ENCODE measurements at places on chromosomes 7 and 10. TPM values are rescaled to one million over a fixed set of nuclear protein-coding genes. Genes with fewer than 3 reads are reported as not detected.

GRCh38 chr10:26622891-26623290 is 74.6 kb upstream of the PDSS1 start:
- DNase-seq: no peak

- DNase-seq: no peak
Measured at GRCh38 chr7:107726356-107727130, 17.4 kb upstream of the CBLL1 start.

DNA sequence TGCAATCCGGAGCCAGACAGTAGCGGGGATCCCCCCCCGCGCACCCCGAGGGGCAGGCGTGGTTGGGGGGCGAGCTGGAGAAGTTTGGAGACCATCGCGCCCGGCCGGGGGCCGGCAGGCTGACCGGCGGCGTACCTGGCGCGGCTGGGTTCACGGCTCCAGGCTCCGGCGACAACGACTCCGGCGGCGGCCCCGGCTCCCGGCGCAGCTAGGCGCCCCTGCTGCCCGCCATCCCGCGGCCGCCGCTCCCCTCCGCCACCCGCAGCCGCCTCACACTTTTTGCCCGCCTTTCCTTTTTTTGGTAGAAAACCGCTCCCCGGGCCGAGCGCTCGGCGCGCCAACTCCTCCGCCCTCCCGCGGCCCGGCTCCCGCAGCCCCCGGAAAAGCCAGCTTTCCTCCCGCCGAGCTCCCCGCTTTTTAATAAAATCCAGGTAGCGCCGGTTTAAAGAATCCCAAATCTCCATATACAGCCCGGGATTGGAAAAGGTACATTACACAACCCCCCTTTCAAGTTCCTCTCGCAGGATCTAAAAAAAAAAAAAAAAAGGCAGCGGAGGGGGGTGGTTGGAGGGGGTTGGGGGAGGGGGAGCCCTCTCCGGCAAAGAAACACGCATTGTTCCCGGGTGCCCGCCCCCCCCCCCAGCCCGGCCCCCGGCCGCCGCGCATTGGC is at the start of gene TNRC18:
Gene TNRC18 (minus strand): TSS at position 529 of the 670 bp plus-strand sequence. CDS start 2,588 bp downstream, outside the sequence.
- DNase-seq: no peak

DNA sequence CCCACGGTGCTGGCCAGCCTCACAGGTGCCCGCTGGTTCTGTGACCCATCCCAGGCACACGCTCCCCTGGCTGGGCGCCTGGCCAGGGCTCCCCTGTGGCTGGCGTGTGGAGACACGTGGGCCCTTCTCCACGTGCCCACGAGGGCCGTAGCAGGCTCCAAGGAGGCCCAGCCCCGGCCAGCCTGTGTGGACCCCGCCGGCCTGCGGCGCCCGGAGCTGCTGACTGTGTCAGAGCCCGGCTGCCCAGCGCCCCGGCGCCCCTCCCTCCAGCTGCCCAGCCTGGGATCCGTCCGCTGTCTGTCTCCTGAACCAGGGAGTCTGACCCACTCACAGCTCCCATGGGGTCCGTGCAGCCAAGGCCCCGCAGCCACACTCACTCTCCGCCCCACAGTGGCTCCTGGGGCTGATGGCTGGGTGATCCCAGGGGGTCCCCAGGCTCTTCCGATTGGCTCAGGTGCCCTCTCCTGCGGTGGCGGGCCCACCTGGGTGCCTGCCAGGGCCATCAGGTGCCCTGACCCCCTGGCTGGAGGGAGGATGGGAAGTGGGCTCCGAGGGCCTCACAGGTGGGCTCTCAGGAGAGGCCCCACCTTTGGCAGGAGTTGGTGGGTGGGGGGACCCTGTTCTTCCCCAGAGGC is 9.6 kb downstream of the TMEM184A start:
- DNase-seq: no peak

GRCh38 chr10:16184096-16184597 is 252.7 kb upstream of the PTER start:
- no peak for DNase-seq

DNA sequence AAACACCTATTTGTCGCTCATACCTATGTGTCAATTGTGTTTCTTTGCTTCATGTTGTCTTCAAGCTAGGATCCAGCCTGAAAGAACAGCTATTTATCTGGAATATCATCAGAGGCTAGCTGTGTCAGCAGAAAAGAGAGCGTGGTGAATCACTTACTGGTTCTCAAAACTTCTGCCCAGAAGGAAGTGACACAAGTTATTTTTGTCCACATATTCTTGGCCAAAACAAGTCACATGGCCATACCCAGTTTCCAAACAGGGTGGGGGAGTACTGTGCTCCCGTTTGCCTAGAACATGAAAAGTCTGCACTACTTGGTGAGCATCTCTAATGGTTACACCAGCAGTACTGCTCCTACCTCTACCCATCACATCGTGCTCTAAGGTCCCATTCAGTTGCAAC is 160.9 kb upstream of the CSTF2T start:
- peak; percentile 40 for DNase-seq

GRCh38 chr7:31763548-31763947 is 76.5 kb downstream of the PPP1R17 start:
- DNase-seq: no peak

DNA sequence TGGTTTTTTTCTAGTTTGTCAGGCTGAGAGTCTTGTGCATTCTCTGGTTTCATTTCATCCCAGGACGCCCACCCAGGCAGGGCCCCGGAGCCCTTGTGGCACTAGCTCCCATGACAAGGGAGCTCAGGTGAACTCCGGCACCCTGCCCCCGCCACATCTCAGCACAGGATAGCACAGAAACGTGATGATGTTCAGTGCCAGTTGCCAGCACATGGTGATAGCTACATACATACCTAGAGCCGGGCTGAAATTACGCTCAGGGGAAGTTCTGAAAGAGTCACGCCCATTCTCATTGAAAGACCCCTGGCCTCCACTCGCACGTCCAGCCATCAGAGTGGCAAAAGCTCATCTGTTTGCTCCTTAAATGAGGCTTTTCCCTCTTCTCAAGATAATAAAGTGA is 273.7 kb downstream of the PTPRN2 start:
- DNase-seq: no peak

DNA sequence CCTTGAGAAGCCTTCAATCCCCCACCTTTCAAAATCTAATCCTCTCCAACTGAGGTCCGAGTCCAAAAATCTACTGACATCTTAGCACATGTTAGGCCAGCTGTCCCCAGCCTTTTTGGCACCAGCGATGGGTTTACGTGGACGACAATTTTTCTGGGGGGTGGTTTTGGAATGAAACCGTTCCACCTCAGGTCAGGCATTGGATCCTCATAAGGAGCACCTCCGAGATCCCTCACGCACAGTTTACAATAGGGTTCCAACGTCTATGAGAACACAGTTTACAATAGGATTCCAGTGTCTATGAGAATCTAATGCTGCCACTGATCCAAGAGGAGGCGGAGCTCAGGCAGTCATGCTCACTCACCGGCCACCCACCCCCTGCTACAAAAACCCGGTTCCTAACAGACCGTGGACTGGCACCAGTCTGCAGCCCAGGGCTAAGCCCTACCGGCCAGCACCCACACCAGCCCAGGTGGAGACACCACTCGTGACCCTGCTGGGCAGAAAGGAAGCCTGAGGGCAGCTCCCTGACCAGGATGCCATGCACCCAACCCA is 107.6 kb downstream of the DIP2C start:
- no peak for DNase-seq

GRCh38 chr10:62655337-62655994 is 149.1 kb upstream of the ADO start:
- DNase-seq: no peak

DNA sequence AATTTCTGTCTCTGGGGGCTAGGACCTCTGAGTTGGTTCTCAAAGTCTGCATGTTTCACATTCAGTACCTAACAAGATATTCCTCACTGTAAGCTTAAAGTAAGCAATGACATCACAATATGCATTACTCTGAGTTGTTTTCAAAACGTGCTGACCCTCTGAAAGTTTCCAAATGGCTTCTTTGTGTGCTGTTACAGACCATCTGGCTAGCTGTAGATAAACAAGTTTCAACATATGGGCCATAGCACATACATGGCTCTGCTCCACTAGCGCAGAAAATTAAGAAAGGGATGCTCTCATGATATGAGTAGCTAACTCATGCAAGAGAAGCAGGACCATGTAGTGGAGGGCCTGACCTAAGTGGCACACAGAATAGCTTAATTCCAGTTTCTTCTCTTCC is 119.0 kb downstream of the HTR7 start:
- no peak for DNase-seq

DNA sequence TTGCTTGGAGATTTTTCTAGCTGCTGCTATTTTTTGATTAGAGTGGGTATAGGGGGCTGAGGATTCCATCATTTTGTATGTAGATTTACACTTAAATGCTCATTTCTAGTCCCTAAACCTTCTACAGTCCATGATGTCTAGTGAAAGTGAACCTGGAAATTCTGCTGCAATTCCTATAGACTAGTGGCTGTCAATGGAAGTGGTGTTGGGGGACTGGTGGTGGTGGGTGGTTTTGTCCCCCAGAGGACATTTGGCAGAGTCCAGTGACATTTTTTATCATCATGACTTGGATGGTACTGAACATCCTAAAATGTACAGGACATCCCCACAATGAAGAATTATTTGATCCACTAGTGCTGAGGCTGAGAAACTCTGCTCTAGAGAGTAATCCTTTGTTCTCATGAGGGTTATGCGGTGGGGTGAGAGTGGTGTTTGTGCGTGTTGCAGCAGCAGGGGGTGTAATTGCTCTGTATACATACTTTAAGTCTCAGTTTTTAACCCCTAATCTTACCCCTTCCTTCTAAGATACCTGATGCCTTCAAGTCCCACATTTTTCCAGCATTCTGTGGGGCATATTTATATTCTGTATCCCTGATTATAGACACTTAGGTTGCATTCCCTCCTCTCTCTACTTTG is 35.0 kb downstream of the KIF11 start:
- DNase-seq: peak; percentile 24

- DNase-seq: no peak
Measured at GRCh38 chr10:14385596-14386593, 55.2 kb upstream of the FRMD4A start.

DNA sequence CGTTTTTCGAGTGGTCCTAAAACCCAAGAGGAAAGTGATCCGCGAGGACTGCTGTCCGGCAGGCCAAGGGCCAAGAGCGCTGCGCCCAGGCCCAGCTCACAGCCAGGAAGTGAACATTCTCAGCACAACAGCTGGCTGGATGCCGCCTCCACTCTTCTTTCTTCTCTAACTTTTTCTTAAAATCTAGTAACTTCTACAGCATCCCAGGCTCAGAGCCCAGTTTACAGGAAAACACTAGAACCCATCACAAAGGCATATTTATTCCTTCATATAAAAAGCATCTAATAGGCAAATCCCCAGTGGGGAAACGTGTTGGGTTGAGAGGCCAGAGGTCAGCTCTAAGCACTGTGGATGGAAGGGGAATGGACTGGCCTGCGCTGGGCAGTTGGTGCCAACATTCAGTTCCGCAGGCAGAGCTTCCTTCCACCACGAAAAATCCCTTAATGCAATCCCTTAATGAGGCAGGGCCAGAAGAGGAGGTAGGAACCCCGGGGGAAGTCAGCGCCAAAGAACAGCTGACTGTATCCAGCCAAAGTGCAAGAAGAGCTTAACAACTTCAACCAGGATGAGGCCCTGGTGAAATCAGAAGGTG is 74.8 kb downstream of the ZRANB1 start:
- no peak for DNase-seq

DNA sequence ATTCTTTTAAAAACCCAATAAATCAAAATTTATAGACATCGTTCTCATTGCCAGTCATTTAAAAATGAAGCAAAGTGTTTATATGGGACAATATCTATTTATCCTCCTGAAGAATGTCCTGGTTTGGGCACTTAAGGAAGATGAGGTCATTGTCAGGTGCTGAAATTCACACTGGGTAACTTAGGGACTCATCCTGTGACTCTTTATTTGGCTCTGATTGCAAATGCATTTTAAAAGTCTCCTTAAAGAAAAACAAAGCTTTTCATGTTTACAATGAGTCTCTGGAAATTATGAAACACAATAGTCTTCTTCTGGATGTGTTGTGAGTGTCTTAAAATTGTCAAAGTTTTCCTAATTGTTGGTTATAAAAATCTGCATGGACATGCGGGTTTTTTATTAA is 69.5 kb upstream of the GPR158 start:
- DNase-seq: no peak

DNA sequence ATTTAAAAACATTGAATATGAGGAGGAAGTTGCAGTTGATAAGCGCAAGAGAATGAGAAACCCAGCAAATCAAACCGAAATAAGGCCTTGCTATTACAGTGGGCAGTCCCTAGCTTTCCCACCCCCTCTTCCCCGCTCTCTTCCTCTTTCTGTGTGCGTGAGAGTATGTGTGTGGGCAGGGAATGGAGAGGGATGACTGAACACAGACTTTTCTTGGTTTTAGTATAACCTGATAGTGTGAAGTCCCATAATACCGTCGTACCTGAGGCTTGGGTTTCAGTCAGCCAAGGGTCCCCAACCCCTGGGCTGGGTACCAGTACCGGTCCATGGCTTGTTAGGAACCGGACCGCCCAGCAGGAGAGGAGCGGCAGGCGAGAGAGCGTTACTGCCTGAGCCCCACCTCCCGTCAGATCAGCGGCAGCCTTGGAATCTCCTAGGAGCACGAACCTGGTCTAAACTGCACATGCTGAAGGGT is 255.3 kb downstream of the CELF2 start:
- DNase-seq: no peak

DNA sequence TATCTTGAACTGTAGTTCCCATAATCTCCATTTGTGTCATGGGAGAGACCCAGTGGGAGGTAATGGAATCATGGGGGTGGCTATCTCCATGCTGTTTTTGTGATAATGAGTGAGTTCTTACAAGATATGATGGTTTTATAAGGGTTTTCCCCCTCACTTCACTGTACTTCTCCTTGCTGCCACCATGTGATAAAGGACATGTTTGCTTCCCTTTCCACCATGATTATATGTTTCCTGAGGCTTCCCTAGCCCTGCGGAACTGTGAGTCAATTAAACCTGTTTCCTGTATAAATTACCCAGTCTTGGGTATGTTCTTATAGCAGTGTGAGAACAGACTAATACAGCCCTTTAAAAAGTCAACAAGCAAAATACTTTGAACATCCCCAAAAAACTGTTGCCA is 427.7 kb downstream of the HTR7 start:
- DNase-seq: peak; percentile 55

DNA sequence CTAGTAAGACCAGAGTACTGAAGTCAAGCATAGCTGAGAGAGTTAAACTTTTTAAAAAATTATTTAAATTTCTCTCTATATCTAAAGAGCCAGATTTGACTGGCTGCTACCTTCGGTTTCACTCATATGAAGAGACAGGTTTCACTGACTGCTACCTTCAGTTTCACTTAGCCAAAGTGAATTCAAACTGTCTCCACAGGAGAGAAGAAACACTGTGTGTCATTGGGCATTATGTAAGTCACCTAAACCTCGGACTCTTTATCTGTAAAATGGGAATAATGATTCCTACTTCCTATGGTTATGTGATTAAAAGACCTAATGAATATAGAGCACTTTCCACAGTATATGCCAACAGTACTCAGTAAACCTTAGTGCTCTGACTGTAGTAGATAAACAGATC is 41.6 kb upstream of the MET start:
- DNase-seq: no peak

The PPP1R3C gene
- 2.0 TPM for polyA plus RNA-seq

The CLDN3 gene
- 1.9 TPM for polyA plus RNA-seq

The SRRM3 gene
- 4.4 TPM for polyA plus RNA-seq

The BTRC gene
- polyA plus RNA-seq: 10.0 TPM

The COL28A1 gene
- polyA plus RNA-seq: not detected

The UNCX gene
- not detected for polyA plus RNA-seq

The CYP2C19 gene
- polyA plus RNA-seq: not detected
